ENCODE measurements at places on chromosomes 7 and 10.
A peak's percentile ranks its signal among the peaks of the same experiment; 100 is the strongest.

DNA sequence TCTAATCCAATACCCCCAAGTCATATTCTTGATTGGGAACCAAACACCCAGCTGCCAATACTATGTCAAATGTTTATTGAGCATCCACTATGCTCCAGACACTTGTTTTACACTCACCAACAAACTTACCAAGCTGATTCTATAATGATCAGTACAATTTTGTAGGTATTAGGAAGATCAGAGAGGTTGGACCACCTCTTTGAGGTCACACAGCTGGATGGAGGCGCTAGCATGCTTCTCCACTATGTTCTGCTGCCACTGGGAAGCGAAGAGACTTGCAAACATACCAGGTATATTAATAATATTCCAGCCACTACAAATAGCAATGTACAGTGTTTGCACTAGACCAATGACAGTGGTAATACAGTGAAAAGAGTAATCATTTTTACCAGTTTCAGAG is 25.6 kb upstream of the SEPHS1 start:
- no peak for DNase-seq

DNA sequence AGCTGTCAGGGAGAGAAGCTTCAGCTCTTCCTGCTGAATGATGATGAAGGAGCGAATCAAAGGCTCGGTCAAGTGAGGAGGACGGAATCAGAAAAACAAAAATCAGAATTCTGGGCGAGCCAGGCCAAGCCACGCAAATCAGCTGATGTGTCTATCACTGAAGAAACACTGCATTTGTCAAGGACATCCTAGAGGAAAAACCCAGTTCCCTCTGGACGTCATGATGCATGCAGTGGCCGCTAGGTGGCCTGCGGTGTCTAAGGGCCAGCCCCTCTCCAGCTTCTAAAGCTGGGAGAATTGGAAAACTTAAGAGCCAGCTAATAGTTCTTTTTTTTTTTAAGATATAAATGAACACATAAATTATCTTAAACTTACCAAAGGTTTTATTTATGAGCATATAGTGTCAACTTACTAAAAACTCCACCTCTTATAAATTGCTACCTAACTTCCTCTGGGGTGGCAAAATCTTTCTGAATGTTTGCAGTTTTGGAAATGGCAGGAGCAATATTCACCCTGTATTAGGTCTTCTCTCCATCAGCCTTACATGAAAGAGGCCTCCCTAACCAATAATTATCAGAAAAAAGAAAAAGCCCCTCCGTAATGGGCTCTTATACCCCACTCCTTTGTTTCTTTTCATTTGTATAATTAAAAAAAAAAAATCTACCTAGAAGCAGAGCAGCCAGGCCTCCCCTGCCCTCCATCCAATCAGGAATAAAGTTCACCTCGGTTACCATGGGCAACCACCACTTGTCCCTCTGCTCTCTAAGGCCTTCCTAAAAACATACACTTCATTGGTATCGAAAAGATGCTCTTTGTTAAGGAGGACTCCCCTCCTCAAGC is 186.8 kb downstream of the USP6NL start:
- peak; percentile 57 for DNase-seq

DNA sequence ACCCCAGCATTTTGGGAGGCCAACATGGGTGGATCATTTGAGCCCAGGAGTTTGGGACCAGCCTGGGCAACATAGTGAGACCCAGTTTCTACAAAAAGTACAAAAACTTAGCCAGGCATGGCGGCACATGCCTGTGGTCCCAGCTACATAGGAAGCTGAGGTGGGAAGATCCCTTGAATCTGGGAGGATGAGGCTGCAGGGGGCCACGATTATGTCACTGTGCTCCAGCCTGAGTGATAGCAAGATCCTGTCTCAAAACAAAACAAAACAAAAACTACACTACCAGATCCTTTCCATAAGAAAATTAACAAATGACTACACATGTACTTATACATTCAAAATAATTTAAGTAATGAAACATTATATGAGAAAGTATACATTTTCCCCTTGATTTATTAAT is 116.4 kb upstream of the KLF6 start:
- no peak for DNase-seq

DNA sequence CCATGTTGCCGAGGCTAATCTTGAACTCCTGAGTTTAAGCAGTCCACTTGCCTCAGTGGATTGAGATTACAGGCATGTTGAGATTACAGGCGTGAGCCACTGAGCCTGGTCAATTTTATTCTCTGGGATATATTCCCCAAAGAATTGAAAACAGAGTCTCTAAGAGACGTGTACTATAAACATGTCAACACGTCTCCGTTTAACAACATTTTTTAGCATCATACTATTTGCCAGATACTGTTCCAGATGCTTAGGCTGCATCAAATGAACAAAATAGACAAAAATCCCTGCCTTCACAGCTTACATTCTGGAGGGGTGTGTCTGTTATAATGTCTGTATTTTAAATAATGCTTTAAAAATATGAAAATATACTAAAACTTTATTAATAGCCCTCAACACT is 54.1 kb upstream of the PRKG1 start:
- no peak for DNase-seq

All from suprapubic skin (tissue), 4 donors.